H9 (cell line): ENCODE measurements at places on chromosomes 12 and 14. TPM values are rescaled to one million over a fixed set of nuclear protein-coding genes. Genes with fewer than 3 reads are reported as not detected.

CMKLR1 gene
- 0.66 and 0.83 TPM in 2 replicates for total RNA-seq

- no peak for DNase-seq
- no peaks in the 10 kb centered on the region for H3K36me3 ChIP-seq
- no peak overlapping the region for H3K27ac ChIP-seq
Observed at GRCh38 chr14:61453103-61453767, 131.9 kb downstream of the PRKCH start.

DNA sequence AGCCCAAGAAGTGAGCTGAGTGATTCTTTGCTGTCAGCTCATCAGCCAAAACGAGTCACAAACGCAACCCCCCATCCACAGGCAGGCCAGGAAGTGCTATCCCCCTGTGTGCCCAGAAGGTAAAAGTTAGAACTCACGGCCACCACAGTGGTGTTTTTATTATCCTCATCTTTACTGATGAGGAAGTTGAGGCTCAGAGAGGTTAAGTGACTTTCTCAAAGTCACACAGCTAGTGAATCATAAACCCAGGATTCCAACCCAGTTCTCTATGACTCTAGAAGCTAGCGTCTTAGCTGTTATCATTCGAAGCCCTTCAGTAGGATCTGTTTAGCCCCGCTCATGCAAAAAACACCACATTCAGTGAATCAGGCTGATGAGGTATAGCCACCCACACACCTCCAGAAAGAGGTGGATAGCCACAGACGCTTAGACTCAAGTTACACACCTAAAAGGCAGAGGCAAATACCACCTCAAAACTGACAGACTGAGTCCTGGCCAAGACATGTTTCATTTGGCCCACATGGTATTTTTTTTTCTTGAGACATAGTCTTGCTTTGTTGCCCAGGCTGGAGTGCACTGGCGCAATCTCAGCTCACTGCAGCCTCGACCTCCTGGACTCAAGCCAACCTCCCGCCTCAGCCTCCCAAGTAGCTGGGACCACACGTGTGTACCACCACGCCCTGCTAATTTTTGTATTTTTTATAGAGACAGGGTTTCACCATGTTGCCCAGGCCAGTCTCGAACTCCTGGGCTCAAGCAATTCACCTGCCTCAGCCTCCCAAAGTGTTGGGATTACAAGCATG is 100.7 kb downstream of the SCARB1 start:
- H3K36me3 ChIP-seq = peaks cover 10% of the 10 kb centered on the region; the same call in 1 of the 2 replicates
- H3K27me3 ChIP-seq = no peaks in the 10 kb centered on the region
- H3K4me1 ChIP-seq = no peaks in the 10 kb centered on the region
- no peak overlapping the region for H3K4me3 ChIP-seq
- DNase-seq = no peak
- no peak overlapping the region for H3K27ac ChIP-seq

ATL1 gene
- total RNA-seq = 3.0 and 3.2 TPM in 2 replicates

- no peak overlapping the region for H3K4me3 ChIP-seq
- DNase-seq = no peak
- H3K27ac ChIP-seq = no peak overlapping the region
- H3K4me1 ChIP-seq = no peaks in the 10 kb centered on the region
Observed at GRCh38 chr14:72499746-72500145, 394.2 kb downstream of the DPF3 start.

DNA sequence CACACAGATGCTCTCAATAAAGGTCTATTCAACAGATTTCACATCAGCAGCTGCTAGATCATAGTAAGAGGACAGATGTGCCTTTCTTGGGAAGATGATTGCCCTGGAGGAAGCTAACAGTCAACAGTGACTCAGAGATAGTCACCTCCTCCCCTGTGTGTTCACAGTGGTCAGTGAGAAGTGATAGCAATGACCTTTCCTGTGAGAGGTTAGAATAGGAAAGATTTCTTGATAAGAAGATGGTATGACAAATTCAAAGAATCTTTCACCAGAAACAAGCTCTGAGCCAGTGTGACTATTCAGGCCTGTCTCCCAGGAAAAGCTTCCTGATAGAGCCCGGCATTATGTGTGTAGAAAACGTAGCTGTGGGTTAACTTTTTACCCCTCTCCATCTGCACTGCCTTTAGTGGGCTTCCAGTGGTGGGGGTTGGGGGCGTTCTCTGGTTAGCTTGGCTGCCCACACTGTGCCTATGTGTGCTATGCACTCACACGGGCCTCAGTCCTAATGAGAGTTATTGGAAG is 66.4 kb upstream of the ARHGAP5 start:
- H3K36me3 ChIP-seq = no peaks in the 10 kb centered on the region
- no peak overlapping the region for H3K27ac ChIP-seq
- no peak for DNase-seq
- no peaks in the 10 kb centered on the region for H3K27me3 ChIP-seq

DNA sequence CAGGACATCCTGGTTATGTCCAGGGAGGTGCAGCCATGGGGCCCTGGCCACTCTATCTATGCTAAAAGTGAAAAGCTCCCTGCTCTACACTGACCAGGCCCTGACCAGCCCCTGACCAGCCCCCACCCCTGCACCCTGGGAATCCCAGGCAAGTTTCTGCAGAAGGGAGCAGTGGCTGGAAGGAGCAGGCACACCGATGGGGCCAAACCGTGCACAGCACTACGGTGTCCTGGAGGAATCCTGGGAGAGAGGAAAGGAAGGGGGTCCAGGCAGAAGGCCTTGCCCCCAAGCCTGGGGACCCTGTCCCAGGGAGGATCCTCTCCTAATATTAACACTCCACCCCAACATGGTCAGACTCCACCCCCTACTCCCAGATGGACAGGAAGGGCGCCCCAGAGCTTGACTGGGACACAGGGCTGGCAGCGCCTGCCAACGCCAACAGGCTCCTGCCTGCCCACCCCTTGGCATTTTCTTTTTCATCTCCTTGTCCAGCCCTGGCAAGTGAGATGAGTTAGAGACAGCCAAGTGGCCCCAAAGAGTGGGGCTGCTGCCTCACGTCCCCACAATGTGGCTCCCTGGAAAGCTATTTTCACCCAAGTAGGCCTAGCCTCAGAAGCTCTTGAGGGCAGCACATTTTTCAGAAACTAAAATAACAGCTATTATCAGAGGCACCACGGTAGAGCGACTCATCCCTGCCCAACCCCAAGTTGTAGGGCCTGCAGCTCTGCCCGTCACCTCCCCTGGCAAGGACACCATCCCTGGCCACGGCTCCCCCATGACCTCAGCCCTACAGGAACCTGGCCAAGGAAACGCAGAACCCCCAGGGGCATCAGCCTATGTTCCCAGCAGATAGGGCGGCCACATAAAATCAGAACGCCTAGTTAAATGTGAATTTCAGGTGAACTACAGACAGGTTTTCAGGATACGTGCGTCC is 82.6 kb downstream of the SCARB1 start:
- DNase-seq = no peak
- no peak overlapping the region for H3K27ac ChIP-seq
- peaks cover 14% of the 10 kb centered on the region for H3K36me3 ChIP-seq

DNA sequence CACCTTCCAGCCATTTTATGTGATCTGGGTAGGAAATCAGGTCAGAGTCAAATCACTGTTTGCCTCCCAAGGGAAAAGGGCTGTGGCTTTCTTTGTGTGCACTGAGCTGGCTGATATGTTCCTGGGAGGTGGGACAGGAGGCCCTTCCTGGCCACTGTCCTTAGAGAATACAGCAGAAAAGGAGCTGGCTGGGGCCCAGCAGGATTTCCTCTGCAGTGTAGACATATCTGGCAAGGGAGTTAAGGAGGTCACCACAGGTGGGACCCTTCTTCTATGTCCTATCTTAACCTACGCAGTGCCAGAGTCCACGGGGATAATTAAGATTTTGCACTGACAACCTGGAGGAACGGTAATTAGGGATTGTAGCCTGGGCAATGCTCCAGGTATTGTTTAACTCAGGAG is 145.3 kb downstream of the NTF3 start:
- H3K4me3 ChIP-seq = no peak overlapping the region
- no peaks in the 10 kb centered on the region for H3K4me1 ChIP-seq
- H3K27ac ChIP-seq = no peak overlapping the region
- DNase-seq = no peak

SAMD15 gene
- total RNA-seq = 1.1 and 2.7 TPM in 2 replicates

DNA sequence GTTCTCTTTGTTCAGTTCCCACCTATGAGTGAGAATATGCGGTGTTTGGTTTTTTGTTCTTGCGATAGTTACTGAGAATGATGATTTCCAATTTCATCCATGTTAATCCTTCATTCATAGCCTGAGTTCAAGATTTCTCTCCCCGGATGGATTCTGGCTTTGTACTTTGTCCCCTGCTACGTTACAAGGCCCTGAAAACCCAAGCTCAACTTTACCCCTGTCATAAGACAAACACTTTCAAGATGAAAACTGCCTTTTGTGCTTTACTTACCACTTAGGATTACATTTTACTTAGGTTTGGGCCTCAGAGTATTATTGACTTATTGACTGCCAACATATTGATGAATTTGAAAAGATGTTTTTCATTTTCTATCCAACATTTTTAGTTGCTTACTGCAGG is 36.3 kb downstream of the FOXA1 start:
- no peaks in the 10 kb centered on the region for H3K27me3 ChIP-seq
- DNase-seq = no peak
- H3K4me1 ChIP-seq = no peaks in the 10 kb centered on the region

HRK gene
- total RNA-seq = 2.5 and 2.6 TPM in 2 replicates

- H3K4me1 ChIP-seq = no peaks in the 10 kb centered on the region
- H3K36me3 ChIP-seq = no peaks in the 10 kb centered on the region
- no peak overlapping the region for H3K4me3 ChIP-seq
Observed at GRCh38 chr12:102317155-102317554, 119.5 kb upstream of the PMCH start.

- no peaks in the 10 kb centered on the region for H3K36me3 ChIP-seq
- H3K27ac ChIP-seq = no peak overlapping the region
- H3K27me3 ChIP-seq = peaks cover 1% of the 10 kb centered on the region; the same call in 1 of the 2 replicates
- H3K4me1 ChIP-seq = no peaks in the 10 kb centered on the region
- no peak for DNase-seq
Observed at GRCh38 chr14:76754586-76754985, 6.7 kb upstream of the VASH1 start.

DNA sequence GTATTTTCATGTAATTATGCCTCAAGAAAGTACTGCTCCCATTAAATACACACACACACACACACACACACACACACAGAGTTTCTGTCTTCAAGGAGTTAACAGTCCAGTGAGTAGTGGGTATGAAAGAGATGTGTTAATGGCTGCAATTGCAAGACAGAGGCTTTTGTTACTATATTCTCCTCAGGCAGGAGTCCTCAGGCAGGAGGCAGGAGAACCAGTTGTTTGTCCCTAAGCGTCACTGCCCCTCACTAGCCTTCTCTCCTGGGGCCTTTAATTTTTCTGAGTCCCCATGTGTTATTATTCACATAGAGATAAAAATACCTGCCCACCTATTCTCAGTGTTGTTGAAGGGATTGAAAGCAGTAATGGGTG is 31.2 kb downstream of the DAD1 start:
- no peaks in the 10 kb centered on the region for H3K4me1 ChIP-seq
- DNase-seq = no peak
- H3K27ac ChIP-seq = no peak overlapping the region
- H3K27me3 ChIP-seq = no peaks in the 10 kb centered on the region
- no peak overlapping the region for H3K4me3 ChIP-seq
- H3K36me3 ChIP-seq = no peaks in the 10 kb centered on the region

GRCh38 chr12:15774819-15775218 is 14.4 kb downstream of the EPS8 start:
- H3K4me1 ChIP-seq = no peaks in the 10 kb centered on the region; the same call in 1 of the 2 replicates
- DNase-seq = no peak
- H3K27me3 ChIP-seq = no peaks in the 10 kb centered on the region
- H3K36me3 ChIP-seq = no peaks in the 10 kb centered on the region

GRCh38 chr12:79933532-79934264 is 1.2 kb downstream of the PPP1R12A start:
- no peak for DNase-seq
- H3K4me1 ChIP-seq = no peaks in the 10 kb centered on the region; the same call in 1 of the 2 replicates
- H3K27me3 ChIP-seq = no peaks in the 10 kb centered on the region
- H3K4me3 ChIP-seq = peak overlapping the region; percentile 100

PTPRB gene
- total RNA-seq = 1.2 and 1.4 TPM in 2 replicates
